ENCODE measurements at places on chromosomes 1 and 21.
A peak's percentile ranks its signal among the peaks of the same experiment; 100 is the strongest.

DNA sequence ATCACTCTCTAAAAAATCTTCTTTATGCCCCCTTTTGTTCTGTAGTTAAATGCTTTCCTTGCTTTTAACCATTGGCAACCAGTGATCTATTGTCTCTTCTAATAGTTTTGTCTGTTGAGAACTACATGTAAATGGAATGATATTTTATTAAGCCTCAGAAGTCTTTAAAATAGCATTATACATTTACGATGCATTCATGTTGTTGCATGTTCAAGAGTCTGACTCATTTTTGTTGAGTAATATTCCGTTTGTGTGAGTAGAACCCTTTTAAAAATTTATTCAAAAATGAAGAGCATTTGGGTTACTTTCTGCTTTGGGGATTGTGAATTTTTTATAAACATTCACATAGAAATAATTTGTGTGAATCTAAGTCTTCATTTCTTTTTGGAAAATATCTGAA lies 1352.9 kb downstream of the NCAM2 start:
- no peak for DNase-seq

GRCh38 chr21:42518626-42519025 lies 5.0 kb downstream of the SLC37A1 start:
- no peak for DNase-seq

GRCh38 chr1:156157966-156158365 lies 4.6 kb downstream of the SEMA4A start:
- no peak for DNase-seq

DNA sequence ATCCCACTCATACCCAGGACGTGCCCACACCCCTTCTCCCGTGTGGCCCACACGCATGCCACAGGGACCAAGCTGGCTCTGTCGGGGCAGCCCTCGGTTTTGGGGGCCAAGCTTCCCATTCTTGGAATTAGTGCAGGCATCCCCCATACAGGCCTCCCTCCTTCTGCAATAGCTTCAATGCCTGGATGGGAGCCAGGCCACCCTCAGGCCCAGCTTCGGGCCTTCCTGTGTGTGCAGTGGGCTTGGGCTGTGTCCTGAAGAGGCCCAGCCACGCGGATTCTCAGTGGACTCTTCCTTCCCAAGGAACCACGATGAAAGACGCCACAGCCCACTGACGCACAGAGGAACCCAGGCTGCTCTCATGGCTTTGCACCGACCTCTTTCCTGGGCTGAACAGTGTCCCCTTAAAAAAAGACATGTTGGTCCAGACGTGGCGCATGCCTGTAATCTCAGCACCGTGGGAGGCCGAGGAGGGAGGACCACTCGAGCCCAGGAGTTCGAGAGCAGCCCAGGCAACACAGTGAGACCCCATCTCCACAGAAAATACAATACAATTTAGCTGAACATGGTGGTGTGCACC lies 3.4 kb downstream of the KRTAP10-11 start:
- no peak for DNase-seq

DNA sequence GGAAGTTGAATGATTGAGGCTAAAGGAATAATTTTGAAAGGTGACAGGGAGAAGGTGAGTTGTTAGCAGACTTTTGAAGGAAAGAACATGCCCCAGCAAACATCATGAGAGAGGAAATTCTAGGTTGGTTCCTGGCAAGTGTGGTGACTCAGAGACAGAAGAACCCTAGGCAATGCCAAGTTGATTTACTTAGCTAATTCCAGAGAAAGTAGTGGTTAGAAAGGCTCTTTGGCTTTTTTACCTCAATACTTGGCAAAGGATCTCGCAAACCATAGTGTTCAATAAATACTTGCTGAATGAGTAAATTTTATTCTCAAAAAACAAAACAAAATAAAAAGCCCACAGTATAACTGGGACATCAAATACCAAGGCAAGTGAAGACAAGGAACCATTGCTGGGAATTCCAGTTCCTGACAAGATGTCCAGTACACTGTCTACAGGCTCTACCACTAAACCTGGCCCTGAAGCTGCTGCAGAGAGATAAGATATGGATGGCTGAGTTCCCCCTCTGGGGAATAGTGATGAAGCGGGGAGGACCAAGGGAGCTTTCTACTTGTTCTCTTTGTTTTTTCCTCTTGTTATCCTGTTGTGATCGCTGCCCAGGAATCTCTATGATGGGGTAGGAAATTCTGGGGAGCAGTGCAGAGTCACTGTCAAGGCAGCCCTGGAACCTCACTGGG lies 48.2 kb downstream of the IL12RB2 start:
- peak; percentile 60 for DNase-seq

DNA sequence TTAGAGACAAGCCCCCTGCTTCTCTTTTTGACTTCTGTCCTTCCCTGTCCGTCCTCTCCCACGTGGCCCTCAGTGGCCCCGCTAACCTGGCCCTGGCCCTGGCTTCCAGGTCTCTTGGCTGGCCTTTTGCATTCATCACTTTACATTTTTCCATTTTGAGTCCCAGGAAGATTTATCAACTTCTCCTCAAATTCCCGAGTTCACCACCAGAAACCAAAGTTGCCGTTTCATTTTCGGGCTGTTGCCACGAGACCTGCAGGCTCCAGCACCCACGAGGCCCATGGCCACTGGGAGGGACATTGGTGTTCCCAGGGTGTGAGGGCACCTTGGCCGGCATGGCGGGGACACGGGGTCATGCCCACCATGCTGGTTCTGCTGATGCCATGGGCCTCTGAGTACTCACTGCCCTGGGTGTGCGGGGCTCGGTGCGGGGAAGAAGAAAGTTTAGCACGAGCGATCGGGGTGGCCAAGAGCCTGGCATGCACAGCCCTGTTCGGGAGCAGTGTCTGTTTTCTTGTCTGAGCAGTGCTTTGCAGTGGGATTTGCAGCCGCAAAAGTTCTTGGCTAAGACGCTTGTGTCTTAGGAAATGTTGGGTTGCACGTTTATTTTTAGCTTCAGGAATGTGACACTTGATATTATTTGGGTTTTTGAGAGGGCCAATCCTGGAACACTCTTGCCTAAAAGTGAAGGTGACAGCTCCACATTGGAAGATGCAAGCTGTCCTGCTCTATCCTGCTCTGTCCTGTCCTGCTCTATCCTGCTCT lies 40.4 kb upstream of the ADARB1 start:
- DNase-seq: no peak

DNA sequence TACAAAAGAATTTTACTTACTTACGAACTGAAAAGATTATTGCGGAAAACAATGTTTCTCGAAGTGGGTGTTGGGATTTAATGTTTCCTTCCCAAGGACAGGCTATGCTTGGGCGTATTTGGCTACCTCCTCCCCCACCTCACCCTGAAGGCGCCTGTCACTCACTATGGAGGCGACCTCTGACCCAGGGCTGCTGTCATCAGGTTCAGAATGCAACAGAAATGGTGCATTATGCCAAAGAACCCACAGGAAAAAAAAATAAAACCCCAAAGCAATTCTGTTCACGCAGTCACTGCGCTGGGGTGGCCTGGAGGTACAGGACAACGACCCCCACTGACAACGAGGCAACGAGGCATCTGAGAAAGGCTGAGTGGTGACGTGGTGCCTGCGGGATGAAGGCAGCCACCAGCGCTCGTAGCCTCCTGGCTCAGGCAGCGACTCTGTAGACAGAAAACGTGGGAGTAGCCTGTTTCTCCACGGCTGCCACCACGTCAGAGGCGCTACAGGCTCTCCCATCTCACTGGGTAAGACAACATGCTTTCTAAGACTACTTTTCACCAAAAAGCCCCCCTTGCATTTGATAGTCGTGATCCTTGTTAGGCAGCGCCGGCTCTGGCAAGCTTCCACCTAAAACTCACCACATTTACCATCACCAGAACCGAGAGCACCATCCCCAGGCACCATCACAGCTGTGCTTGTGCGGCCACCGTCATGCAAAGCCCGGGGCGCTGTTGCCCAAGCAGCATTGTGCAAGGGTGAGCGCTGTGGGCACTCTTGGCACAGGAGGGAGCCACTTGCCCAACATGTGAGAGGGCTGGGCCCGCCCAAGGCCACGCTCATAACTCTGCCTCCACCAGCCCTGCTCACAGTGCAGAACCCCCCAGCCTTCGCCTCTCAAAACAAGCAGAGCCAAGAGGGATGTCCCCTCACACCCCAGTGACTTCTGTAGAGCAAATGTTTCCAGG lies 14.3 kb downstream of the NADK start:
- DNase-seq: no peak

DNA sequence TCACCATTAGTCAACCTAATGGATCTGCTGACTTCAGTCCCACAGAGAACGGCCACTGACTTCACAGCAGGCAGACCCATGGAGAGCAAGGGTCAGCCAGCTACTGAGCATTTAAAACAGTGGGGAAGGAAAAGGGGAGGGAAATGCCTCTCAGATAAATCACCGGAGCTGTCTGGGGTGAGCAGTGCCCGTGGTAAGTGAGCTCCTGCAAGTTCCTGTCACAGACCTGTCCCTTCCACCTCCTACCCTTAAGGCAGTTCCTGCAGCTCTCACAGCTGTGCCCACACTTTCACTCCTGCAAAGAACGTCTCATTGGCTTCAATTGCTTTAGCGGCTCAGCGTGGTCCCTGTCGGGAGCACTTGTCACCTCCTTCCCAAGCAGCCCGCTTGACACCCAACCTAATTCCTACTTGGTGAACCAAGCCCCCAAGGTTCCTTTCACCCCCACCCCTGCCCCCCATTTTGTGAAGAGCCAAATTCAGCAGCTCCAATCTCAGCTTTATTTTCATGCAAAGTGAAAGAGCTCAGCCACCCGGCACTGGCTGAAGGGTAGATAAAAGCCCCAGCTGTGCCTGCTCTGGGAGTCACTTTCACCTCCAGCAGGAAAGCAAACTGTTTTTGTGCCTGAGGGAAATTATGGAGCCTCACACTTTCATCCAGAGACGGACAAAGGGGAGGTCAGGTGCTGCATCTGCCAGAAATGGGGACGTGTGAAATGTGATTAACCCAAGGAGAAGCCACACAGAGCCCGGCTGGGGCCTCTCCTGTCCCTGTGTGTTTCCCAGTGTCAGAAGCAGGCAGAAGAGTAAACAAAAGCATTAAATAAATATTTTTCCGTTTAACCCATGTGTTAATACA lies 306.2 kb downstream of the TTLL7 start:
- peak; percentile 90 for DNase-seq
